T-cell (primary cell): ENCODE measurements at places on chromosomes 2 and 18.

DNA sequence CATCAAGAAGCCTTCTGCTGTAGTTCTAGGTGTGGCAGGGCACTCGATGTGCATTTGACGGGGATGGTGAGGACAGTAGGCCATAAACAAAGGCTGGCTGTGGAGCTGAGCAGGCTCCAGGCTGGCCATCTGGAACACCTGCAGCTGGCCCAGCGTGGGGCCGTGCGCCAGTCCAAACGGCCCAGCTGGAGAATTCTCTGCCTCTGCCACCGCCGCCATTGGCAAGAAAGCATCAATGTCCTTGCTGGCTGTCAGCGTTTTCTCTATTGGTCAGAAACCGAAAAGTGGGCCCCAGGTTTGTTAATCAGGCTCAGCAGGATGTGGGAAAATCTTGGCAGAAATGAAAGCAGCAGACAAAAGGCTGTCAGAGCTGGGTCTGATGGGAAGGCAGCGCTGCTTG lies 24.0 kb upstream of the CTIF start:
- DNase-seq = no peak

DNA sequence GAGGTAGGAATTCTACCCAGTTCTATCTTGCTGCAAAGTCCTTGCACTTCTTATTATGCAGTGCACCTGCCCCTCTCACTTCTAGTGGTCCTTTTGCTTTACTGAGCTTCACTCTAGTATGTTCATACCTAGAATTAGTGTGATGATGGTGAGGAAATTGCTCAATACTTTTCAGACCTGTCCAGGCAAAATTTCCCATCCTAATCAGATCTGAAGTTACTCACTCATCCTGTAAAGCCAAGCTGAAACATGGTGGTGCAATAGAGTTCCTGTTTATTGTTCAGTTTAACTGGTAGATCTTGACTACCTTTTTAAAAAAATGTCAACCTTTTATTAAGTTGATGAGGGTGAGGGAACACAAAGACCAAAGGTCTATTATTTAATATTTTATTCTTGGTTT lies 12.6 kb upstream of the FIGN start:
- DNase-seq = no peak

DNA sequence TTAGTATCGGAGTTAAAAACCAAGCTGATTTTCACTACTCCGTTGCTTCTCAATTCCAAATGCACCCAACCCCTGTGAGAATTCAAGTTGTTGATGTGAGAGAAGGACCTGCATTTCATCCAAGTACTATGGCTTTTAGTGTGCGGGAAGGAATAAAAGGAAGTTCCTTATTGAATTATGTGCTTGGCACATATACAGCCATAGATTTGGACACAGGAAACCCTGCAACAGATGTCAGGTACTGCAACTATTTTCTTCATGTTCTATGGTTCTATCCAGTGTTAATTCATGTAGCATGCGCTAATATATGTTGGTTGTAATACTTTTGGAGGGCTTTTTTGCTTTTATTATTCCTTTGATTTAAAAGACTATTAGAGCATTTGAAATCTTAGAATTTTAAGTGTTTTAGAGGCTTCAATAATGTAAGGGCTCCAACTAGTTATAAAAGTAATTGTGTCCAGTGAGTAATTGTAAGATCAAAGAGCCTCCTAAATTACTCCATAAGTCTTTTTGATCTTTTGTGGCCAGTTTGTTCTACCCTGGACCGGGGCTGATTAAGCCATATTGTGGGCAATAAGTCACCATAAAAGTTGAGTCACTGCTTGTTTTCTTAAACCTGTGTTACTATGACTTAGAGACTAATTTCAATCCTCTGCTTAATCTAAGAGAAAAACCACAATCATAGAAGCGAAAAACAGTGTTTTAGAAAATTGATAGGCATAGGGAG lies 22.9 kb downstream of the DSG4 start:
- no peak for DNase-seq

GRCh38 chr2:10180229-10180628 lies 57.7 kb downstream of the RRM2 start:
- no peak for DNase-seq
